ENCODE measurements at places on chromosomes 6 and 20. TPM values are rescaled to one million over a fixed set of nuclear protein-coding genes. Genes with fewer than 3 reads are reported as not detected.

GRCh38 chr6:123215211-123215610 is 219.2 kb downstream of the CLVS2 start:
- no peak for DNase-seq

DNA sequence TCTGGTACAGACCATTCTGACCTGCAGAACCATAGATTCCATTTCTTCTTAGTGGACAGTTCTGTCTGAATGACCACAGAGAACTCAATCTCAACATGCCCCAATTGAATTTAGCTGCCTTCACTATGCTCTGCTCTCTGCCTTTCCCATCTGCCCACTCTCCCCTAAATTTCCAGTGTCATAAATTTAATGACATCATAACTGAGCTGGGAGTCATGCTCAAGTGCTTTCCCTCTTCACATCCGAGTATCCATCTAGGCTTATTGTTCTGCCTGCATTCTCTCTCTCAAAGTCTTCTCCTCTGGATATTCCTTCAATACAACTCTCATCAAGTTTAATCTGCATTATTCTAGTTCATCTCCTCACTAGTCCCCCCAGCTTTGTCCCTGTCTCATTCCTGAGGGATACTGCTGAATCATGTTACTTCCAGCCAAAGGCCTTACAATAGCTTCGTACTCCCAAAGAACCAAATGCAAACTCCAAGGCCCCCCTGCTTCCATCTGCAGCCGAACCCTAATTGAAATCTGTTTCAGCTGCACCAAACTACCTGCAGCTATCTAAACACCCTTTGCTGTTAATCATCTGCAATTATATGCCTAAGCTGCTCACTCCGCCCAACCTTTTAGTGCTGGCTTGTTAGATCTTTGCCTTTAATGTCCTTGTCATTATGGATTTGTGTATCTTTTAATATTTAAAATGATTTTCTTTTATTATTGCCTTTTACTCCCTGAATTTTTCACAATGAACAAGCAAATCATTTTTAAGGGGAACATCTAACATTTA is 46.1 kb downstream of the SLC35B3 start:
- no peak for DNase-seq

GRCh38 chr6:404685-405423 is 13.3 kb downstream of the IRF4 start:
- DNase-seq, result no peak

GRCh38 chr6:44180406-44180805 is 21.8 kb downstream of the CAPN11 start:
- no peak for DNase-seq

DNA sequence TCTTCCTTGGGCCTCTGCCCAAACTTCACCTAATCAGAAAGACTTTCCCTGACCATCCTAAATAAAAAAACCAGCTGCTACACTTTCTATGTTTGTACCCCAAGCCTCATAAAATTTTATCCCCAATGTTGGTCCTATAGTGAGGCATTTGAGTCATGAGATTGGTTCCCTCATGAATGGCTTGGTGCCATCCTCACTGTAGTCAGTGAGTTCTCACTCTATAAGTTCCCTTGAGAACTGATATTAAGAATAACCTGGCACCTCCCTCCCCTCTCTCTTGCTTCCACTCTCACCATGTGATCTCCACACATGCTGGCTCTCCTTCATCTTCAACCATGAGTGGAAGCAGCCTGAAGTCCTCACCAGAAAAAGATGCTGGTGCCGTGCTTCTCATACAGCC is 316.9 kb upstream of the PRDM1 start:
- DNase-seq, result no peak

DNA sequence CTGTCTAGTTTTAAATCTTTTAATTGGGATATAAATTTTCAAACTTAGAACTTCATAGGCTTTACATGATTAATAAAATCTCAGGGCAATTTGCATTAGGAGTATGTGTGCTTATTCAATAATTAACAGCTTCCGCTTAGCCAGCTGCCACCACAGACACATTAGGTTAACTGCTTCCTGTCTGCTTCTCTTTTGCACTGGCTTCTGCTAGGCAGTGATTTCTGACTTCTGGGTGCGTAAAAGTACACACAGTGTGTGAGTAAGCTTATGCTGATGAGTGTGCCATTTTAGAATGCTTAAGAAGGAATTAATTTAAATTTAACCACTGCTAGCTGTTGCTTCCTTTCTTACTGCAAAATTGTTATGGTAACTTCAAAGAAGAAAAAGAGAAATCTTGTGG is 73.9 kb downstream of the F13A1 start:
- no peak for DNase-seq

DNA sequence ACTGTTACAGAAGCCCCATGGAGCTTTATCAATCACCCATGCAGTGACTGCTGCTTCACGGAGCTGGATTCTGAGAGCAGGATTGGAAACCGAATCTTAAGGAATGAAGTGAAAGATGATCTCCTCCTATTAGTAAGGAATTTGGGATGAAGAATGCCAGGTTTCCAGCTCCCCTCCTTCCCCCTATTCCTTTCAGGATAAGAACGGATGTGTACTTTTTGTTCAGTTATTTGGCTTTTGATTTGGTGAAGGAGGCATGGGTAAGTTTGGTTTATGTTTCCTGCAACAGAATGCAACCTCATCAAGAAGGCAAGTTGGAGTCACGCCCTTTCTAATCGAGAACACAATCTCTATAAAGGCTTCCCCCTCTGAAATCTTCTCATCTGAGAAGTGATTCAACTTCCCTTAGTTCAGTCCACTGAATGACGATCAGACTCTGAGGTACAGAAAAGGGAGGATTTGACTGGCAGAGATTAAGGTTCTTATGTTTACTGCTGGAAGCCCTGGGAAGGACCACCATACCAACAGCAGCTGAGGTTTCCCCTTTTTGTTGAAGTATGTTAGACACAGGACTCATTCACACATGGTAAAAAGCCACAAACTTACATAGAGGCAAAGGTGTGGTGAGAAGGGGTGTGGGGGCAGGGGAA is 5.5 kb downstream of the ELMO2 start:
- no peak for DNase-seq

DNA sequence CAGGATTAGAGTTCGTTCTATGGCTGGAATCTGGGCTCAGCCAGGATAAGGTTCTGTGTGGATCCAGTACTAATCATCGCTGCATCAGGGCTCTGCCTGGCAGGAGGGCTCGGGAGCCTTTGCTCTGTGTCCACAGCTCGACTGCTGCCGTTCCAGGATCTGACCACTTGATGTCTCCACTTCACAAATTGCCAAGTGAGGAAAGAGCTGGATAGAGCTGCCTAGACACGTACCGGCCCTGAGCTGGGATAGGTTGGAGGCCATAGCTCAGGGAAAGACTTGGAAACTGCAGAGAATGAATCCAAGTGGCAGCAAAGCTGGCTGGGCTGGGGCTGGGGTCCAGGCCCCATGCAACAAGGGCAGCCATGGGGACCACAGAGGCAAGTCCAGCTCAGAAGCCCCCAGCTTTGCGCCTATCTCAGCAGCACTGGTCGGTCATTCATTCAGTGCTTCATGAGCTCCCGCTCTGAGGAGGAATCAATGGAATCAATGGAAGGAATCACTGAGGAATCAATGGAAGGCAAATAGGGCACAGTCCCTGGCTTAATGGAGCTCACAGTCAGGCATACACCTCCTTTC is 38.0 kb upstream of the TOP1 start:
- peak; percentile 74 for DNase-seq

DNA sequence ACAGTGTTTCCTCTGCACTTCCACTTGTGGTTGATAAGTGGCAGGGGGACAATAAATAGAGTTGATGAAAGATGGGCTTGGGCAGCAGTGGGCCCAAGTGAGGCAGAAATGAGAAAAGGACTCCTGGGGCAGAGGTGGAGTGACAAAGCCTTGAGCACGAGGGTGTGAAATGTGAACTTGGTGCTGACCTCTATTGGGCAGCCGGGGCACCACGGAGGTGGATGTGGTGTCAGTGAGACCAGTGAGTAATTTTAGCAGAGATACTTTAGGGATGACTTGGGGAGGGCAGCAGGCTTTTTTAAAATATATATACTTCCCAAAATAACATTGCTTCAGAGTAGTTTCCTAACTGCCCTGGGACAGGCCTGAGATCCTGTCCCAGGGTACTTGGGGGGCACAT is 30.6 kb upstream of the MYLK2 start:
- no peak for DNase-seq

DNA sequence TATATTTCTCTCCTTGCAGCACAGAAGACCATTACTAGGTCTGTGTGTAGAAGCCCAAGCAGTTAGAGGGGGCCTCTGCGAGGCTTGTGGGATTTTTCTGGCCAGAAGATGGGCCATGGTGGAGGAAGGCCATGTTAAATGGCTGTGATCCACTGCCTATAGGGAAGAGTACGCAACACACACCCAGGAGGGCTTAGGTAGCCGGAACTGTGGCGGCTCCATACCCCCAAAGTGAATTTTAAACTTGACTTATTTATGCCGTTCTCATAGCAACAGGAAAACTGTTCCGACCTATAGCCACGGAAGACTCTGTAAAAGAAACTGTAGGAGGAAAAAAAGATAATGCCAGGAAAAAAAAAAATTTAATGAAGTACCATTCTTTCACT is 69.5 kb downstream of the SLX4IP start:
- no peak for DNase-seq

DNA sequence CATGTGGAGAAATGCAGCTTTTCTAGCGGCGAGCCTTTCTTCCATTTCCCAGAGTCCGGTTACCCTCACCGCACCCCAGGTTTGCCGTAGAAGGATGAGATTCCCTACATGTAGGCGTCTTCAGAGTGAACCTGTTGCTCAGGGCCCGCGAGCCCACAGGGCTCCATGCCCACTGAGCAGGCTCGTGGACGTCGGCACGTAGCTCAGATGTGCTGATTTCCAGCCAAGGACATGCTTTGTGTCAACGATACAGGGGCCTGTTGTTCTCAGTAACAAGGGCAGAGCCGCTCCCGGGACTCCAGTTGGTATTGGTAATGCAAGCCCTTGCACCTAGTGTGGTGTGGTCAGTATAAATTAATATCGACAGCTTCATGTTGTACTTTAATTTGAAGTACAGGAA is 159.6 kb downstream of the MTHFD1L start:
- no peak for DNase-seq

GRCh38 chr6:72461144-72461543 is 160.7 kb upstream of the KCNQ5 start:
- DNase-seq, result no peak

DNA sequence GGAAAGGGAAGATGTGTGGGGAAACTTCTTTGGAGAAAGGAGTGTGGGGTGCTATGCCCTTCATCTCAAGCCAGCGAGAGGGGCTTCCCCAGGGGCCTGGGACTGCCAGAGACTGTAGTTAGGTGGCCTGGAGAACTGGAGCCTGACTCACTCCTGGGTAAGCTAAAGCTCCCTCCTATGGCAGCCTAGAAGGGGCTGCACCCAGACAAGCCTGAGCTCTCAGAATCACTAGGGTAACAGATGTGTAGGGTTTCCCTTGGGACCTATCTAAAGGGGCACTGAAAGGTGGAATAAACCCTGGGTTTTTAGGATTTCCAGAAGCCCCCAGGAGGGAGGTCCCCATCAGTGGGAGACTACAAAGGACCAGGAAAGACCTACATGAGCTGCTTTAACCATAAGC is 1.6 kb upstream of the ARMC2 start:
- no peak for DNase-seq

DNA sequence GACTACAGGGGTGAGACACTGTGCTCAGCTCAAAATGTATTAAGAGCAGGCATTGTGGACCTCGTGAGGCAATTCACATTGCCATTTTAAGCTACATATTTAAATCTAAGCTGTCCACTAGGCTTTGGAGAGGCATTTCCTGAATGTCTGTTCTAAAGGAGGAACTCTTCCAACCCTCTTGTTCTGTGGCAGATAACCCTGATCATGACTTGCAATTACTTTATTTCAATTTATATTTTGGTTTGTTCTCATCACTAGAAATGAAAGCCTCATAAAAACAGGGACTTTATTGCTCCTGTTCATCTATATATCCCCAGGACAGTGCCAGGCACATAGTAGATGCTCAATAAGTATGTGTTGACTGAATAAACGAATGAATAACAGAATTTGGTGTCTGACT is 84.0 kb upstream of the SALL4 start:
- no peak for DNase-seq

- no peak for DNase-seq
These were observed 12.0 kb downstream of the STMN3 start for GRCh38 chr20:63641146-63641791.

GRCh38 chr6:49550492-49551077 is at the start of gene C6orf141:
Gene C6orf141, plus strand, starts transcription at chr6:49550668. Its CDS starts 125 bp downstream, at chr6:49550793.
- no peak for DNase-seq

DNA sequence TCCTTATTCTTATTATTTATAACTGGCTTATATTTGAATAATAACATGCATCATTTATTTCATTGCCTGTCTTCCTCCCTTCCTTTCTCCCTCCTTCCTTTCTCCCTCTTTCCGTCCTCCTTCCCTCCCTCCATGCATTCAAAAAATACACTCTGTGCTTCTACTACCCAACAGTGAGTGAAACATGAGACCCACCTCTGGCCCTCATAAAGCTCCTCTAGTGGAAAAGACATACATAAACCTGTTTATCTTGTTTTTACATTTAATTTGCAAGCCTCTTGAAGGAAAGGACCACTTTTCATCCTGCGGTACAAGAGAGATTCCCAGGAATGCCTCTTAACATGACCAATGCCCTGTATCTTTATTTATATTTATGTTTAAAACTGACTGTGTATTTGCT is 21.8 kb upstream of the ISM1 start:
- no peak for DNase-seq

DNA sequence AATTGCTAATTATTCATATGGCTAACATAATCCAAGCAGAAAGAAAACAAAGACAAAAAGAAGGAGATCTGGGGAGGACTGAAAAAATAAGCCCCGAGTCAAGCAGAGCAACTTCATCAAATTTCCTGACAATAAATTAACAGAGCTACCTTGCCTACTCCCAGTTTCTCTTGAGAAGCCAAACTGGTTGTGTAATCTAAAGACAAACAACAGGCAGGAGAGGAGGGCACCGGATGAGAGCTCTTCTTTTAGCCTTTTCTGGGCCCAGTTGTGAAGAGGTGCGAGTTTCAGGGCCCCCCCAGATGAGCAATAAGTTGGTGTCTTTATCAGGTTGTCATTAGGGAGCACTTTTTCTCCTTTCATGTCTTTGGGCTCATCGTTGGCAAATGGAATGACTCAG is 197.1 kb upstream of the PCSK2 start:
- DNase-seq, result no peak

GRCh38 chr20:49335476-49335875 is 57.6 kb upstream of the ZNFX1 start:
- no peak for DNase-seq

GRCh38 chr6:34018026-34018425 is 127.9 kb downstream of the GRM4 start:
- no peak for DNase-seq

Gene CALHM5
- total RNA-seq, result 0.73 TPM

Gene RRBP1
- 92.4 TPM for total RNA-seq

Gene RIMS4
- total RNA-seq, result 1.8 TPM

Gene BANF2
- total RNA-seq, result not detected
